Airway epithelial cell (primary cell): ENCODE measurements at places on chromosomes 7 and 10. TPM values are rescaled to one million over a fixed set of nuclear protein-coding genes. Genes with fewer than 3 reads are reported as not detected.

Gene PLXNA4
- total RNA-seq, result 0.07 TPM in 1 of 2 replicates, not detected in the other

Gene MUC12
- under 0.01 TPM in 1 of 2 replicates, not detected in the other for total RNA-seq

Gene ABCA13
- total RNA-seq, result 0.84 and 0.99 TPM in 2 replicates

Gene CABCOCO1
- total RNA-seq, result not detected in 2 replicates

Gene ZNF804B
- total RNA-seq, result not detected in 2 replicates
